Vagina (tissue), 2 donors: ENCODE measurements at places on chromosomes 1 and 21. TPM values are rescaled to one million over a fixed set of nuclear protein-coding genes. Genes with fewer than 3 reads are reported as not detected.

Gene CRNN
- 349 TPM for total RNA-seq

Gene PLA2G2D
- total RNA-seq: not detected

Gene TNNT2
- total RNA-seq: 9.8 TPM

Gene CAPN9
- total RNA-seq: not detected

Gene HOOK1
- total RNA-seq: 24.6 TPM

Gene SH2D1B
- not detected for total RNA-seq

Gene OLIG2
- total RNA-seq: not detected

DNA sequence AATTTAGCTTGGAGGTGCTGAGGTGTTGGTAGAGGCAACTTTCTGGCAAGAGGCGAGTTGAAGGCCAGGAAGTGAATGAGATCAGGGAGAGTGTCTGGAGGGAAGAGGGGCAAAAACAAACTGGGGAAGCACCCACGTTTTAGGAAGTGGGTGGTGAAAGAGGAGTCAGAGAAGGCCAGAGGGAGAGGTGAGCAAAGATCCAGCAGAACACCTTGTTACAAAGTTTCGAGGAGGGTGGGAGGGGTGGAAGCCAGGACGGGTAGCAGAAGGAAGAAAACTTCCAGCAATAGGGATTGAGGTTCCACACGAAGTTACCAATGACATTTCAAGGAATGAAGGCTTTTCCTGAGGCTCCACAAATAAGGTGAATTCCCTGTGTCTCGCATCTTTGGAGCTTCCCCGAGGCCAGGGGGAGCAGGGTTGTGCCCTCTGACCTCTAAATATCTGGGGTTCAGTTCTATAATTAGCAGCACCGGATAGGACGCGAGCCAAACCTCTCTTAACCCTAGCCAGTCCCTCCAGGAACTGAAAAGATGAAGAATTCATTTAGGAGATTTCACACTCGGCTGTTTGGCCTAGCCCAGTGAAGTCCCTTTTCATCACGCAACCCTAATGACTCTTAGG lies 578 bp upstream of the SESN2 start:
- no peak for DNase-seq

- DNase-seq: no peak
Observed at GRCh38 chr1:7327849-7328248, 443.2 kb upstream of the VAMP3 start.

DNA sequence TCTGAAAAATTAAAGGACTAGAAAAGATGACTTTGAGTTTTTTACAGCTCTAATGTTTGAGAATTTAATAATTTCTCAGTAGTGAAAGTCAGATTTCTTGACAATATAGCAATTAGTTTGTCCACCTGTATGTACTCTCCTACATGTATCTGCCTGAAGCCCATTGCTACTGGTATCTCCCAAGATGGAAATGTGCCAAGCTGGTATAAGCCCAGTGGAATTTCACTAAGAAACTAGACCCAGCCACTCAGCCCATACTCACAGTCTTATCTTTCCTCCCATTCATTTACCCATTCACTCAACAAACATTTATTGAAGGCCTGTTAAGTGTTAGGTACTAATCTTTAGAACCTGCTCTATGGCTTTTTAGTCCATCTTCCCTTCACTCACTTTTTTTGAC lies 21.6 kb upstream of the TRIM45 start:
- no peak for DNase-seq

GRCh38 chr1:227343727-227344551 lies 25.6 kb upstream of the CDC42BPA start:
- no peak for DNase-seq

DNA sequence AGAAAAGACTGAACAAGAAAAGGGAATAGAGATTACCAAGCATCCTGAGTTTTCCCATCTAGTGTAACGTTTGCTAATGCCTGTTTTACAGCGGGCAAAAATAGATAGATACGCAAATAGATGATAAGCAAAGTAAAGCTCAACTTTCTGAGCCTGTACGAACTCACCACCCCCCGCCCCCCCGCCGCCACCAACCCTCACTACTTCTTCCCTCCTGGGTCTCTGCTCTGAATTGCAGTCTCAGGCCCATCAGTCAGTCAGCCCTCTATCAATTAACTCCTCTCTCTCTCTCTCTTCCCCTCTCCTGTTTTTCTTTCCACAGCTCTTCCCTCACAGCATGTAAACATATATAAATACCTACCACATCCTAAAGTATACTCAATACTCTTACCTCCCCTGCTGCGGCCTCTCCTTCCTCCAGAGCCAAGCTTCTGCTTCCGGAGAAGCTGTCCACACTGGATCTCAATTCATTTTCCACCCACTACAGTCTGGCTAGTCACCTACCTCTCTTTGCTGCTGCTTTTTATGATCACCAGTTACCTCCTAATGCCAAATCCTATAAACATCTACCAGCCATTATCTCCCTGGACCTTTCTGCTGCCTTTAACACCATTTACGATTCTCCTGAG lies 64.6 kb downstream of the CAPN2 start:
- DNase-seq: no peak

- no peak for DNase-seq
Observed at GRCh38 chr1:207309745-207310273, 11.7 kb upstream of the CD55 start.

- no peak for DNase-seq
Observed at GRCh38 chr1:76238094-76238628, 163.6 kb downstream of the ST6GALNAC3 start.

GRCh38 chr1:202516434-202516877 lies 168.0 kb downstream of the PPP1R12B start:
- DNase-seq: no peak

- no peak for DNase-seq
Observed at GRCh38 chr1:156140879-156141707, 12.3 kb upstream of the SEMA4A start.

- DNase-seq: no peak
Observed at GRCh38 chr21:34923202-34923601, 125.9 kb downstream of the RUNX1 start.

DNA sequence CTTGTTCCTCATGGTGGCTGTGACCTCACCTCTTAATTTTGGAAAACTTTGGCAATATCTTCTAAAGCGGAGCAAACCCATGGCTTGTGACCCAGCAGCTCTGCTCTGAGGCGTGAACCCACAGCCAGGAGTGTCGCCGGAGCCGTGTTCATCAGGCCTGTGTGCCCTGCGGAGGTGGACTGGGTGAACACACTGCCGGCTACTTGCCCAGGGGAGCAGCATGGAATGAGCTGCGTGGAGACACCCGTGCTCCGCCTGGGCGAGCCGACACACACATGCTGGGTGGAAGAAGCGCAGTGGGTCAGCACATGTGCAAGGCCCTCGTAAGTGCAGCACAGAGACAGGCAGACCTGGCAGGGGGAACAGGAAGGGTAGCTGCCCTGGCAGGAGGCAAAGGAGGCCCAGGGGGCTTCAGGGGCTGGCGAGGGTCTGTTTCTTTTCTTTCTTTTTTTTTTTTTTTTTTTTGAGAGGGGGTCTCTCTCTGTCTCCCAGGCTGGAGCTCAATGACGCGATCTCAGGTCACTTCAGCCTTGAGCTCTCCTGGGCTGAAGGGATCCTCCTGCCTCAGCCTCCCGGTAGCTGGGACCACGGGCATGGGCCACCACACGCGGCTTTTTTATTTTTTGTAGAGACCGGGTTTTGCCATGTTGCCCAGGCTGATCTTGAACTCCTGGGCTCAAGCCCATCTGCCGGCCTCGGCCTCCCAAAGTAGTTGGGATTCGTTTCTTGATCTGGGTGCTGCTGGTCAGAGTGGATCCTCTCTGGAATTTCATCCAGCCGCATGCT lies 41.8 kb downstream of the AGPAT3 start:
- no peak for DNase-seq

- no peak for DNase-seq
Observed at GRCh38 chr1:16115468-16115983, 40.3 kb downstream of the EPHA2 start.

- DNase-seq: no peak
Observed at GRCh38 chr1:166910396-166910994, 34.4 kb upstream of the TADA1 start.

DNA sequence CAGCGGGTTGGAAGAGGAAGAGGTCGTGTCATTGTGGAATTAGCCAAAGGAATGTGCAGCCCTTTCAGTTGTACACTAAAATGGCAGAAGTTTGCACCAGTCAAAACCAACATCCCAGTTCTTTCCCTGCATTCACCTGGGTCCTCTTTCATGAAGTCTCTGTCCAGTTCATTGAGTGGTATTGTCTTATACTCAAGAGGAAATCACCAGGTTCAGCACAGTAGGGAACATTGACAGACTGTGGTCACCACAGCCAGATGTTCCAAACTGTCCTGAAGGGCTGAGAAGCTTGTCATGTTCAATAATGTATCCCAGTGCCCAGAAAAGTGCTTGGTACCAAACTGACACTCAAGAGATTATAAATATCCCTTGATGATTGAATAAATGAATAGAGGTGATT lies 131.6 kb downstream of the GLUL start:
- DNase-seq: no peak

DNA sequence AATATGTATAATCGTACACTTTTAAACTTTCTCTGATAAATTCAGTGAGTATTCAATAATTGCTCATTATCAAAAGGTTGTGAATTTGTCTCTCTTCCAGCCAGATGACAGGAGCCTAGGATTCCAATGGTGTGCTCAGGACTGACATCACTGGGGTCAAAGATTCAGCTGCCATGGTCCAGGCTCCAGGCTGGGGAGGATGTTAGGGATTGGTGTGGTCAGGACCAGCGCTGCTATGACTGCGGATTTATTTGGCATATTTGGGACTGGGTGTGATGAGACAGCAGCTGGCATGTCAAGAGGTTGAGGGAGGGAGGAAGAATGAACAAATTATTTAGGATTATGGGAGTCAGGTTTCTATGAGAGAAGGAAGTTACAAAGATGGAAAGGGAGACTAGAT lies 48.2 kb upstream of the ABCA4 start:
- no peak for DNase-seq

DNA sequence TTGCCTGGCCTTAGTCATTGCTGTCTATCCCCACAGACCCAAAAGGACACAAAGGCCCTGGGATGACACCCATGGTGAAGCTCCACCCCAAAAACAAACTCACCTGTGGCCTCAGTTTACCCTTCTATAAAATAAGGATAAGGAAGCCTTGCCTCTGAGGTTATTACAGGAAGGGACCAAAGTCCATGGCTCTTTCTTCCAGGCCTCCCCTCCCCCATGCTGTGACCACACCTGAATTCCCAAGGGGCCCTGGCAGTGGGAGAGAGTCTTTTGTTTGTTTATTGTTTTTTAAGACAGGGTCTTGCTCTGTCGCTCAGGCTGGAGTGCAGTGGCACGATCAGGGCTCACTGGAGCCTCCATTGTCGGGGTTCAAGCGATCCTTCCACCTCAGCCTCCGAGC lies 10.5 kb upstream of the TNFRSF25 start:
- DNase-seq: no peak

- no peak for DNase-seq
Observed at GRCh38 chr1:234965111-234965510, 163.5 kb downstream of the TOMM20 start.

DNA sequence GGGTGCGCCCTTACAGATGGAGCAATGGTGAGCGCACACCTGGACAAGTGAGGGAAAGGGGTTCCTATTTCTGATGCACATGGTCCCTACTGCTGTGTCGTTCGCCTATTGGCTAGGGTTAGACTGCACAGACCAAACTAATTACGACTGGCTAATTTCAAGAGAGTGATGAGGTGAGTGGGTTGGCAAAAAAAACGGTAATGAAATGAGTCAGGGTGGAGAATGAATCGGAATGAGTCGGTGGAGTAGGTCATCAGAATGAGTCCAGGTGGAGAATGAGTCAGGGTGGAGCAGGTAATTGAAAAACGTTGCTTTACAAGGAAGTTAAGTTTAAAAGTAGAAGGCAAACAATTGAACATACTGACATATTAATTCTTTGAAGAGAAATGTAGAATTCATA lies 79.8 kb downstream of the WDR4 start:
- no peak for DNase-seq

DNA sequence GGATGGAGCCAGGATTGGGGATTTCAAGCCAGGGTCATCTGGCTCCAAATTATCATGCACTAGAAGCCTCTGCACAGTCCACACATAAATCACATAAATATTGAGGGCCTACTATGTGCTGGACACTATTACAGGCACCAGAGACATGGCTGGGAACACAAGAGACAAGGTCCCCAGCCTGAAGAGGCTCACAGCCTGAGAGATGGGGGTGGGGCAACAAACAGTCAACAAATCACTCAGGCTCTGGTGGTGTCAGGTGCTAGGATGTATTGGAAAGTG lies 41.6 kb upstream of the LAPTM5 start:
- no peak for DNase-seq

DNA sequence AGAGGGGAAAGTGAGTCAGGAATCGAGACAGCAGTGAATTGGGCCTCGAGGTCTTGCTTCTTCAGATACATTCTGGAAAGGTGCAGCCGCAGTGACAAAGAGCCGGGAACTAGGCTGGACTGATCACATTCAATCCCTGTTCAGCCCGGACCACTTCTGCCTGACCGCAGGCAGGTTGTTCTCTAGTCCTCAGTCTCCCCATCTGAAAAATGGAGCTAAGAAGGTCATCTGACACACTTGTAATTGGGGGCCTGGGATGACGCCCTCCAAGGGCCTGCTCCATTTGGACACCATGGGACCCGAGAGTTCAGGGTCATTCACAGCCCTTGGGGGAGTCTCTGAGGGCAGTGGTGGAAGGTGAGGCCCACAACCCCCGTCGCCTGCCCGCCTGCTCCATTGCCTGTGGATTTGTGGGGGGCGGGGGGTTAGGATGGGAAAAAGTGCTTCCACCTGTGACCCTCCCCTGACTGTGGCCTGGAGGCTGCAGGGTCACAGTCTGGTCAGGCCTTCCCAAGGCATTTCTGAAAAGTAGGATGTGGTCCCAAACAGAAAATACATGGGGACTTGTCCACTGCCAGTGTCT lies 87.9 kb upstream of the CSF3R start:
- DNase-seq: no peak
